ENCODE measurements at places on chromosomes 5 and 9.

DNA sequence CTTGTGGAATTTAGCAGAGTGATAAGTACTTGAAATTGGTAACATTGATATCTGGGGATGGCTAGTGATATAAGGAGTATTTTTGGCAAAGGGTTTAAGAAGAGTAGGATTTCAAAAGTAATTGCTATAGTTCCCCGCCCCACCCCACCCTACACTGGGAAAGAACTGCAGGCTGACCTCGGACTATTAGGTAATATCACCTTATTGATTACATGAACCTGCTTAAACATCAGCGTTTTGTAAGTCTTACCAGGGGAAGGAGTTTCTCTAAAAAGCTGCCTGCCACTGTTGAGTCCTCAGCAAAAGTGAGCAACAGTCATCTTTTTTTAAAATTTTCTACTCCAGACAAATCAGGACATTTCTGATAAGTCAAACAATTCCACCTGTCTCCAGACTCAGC lies 337.3 kb downstream of the DTWD2 start:
- no peak for DNase-seq

DNA sequence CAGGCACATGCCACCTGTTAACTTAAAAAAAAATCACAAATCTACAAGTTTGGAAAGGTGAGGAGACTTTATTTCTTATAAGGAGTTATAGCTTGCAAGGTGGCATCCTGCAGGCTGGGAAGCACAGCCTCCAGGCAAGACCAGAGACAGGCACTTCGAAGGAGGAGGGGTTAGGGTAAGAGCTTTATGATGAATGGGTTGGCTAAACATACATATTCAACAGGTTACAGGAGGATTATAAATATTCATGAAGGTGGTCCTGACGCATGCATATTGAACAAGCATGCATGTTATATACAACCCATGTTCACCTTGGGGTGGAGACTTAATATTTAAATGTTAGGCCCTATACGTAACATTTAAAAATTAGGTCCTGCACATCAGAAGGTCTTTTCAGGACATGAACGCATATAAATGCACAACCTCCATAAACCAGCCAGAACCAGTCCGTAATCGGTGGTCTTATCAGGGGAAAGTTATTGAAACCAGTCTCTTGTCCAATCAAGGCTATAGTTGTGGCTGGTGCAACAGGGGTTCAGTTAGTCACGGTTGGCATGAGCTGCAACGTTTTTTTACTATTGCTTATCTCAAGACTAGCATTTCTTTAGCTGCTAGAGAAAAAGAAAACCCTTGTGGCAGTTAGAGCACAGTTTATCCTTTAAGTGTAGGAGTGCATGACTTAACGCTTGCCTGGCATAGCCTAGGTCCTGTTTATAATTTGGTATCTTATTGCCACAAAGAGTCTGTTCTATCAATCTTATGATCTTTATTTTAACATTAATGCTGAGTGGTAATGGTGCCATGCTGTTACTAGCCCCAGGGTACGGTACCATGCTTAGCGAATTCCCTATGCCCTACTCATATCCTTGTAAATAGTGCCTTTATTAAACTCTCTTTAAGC lies 72.7 kb downstream of the C9orf57 start:
- DNase-seq: no peak

DNA sequence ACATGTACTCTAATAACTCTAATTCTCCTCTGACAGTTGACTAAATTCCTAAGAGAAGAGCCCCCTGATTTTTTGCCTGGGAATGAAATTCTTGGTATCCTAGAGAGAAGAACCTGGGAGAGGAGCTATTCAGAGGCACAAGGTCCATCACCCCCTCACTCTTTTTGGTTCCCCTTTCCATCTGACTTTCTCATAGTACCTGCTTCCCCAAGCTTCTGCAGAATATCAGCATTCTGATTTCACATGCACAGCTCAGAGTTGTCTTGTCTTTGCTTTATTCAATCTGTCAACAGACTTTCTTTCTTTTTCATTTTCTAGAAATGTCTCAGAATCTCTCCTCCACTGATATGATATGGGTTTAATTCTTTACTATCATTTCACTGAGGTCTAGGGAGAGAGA lies 141.5 kb upstream of the FBXL17 start:
- no peak for DNase-seq

DNA sequence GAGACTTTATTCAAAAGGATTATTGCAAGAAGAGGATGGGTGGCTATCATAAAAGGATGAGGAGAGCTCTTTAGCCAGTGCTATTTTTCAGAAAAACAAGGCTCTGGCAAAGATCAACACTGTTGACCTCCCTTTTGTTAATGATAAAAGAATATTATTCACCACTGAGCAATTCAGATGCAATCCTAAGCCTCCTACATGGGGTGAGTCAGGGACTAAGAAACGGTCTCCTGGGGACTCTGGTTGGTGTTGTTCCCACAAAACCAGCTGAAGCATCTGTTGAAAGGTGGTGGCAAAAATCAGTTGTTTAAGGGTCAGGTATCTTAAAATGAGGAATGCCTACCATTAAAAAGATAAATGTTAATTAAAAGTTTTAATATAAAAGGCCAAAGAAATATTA lies 7.7 kb upstream of the GCNT1 start:
- peak; percentile 66 for DNase-seq

- DNase-seq: no peak
Observed at GRCh38 chr5:142886211-142886610, 116.0 kb downstream of the ARHGAP26 start.

- DNase-seq: no peak
Observed at GRCh38 chr5:121748686-121749085, 103.0 kb upstream of the FTMT start.

- DNase-seq: no peak
Observed at GRCh38 chr9:84759300-84759750, 89.8 kb downstream of the NTRK2 start.

DNA sequence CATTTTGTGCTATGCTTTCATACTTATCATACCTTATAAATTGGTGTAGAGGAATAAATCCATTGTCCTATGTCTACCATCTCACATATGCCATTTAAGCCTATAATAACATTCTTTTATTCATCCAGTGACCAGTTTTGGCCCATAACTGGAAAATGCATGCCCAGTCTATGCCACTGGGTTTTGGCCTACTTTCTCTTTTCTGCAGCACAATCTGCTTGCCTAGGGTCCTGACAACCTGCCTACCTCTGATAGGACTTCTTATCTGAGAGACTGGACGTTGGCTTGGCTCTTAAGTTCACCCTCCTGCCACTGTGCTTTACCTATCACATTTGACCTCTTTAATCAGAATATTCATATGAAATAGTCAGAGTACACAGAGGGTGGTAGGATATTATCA lies 103.0 kb downstream of the PRR16 start:
- DNase-seq: no peak

GRCh38 chr5:135660826-135661575 lies 82.2 kb upstream of the CXCL14 start:
- DNase-seq: no peak

DNA sequence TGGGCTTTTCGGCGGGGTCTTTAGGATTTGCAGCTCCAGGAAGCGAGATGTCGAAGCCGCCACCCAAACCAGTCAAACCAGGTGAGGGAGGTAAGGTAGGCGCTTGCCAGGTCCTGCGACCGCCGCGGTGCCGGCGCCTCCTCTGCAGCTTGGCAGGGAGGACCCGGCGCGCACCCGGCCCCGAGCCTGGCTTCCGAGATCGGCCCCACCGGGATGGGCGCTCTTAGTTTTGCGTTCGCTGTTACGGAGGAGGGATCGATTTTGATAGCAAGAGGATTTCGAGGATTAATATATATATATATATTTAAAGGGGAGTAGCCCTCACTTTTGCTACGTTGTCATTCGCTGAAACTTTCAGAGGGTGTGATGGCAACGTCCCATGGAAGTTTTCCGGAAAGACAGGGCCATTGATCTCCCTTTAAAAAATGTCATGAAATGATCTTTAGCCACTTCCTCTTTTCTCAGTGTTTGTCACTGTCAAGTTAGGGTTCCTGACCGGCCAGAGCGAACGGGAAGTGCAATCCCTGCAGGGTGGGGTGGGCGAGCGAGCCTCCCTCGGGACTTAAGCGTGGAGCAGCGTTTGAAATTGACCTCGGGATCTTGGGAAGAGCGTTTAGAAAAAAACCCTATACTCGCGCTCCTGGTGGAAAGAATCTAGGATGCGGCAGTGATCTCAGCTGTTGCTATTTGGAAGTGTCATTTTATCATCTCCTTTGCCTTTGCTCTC lies 495 bp downstream of the OSTF1 start:
- peak; percentile 65 for DNase-seq

GRCh38 chr5:142248853-142249462 lies 75.9 kb downstream of the SPRY4 start:
- peak; percentile 38 for DNase-seq

GRCh38 chr5:142210864-142211412 lies 102.4 kb downstream of the NDFIP1 start:
- DNase-seq: no peak

- no peak for DNase-seq
Observed at GRCh38 chr9:95505717-95506427, 10.9 kb downstream of the PTCH1 start.

DNA sequence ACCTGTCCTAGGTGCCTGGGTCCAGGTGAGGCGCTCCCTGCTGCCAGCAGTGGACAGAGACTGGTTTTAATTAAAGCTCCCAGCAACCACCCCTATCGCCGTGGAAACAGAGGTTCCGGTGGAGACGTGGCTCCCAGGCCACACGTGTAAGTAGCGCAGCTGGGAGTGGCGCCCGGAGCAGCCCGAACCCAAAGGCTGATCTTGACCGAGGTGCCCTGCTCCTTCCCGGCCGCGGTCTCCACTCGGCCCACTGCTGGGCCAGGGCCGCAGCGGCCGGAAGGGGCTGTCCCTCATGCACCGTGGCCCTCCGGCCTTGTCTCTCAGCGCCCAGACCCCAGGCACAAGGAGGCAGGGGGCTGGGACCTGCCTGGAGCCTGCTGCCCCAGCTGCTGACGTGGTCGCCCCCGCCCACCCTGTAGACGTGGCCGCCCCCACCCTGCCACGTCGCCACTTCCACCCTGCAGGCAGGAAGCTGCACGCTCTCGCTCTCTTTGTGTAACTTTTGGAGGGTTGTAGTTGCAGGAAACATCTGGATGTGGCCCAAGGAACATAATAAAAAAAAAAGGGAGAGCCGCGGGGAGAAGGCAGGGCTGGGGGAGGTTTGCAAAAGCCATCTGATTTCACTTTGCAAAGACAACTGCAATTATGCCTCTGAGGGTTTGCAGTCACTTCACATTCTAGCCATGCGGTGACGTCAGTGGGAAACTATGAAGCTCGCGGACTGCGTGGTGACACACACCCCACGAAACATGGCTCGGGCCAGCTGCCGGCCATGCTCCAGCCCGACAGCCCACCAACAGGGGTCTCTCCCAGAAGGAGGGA lies 129.9 kb downstream of the RXRA start:
- DNase-seq: peak; percentile 99

- no peak for DNase-seq
Observed at GRCh38 chr5:18299166-18299565, 664.9 kb downstream of the TAF11L14 start.

- no peak for DNase-seq
Observed at GRCh38 chr9:108474356-108474755, 381.4 kb downstream of the ACTL7B start.

GRCh38 chr9:71209890-71210289 lies 88.5 kb upstream of the TRPM3 start:
- DNase-seq: no peak

- DNase-seq: peak; percentile 86
Observed at GRCh38 chr9:81759680-81760215, 70.4 kb upstream of the TLE1 start.

DNA sequence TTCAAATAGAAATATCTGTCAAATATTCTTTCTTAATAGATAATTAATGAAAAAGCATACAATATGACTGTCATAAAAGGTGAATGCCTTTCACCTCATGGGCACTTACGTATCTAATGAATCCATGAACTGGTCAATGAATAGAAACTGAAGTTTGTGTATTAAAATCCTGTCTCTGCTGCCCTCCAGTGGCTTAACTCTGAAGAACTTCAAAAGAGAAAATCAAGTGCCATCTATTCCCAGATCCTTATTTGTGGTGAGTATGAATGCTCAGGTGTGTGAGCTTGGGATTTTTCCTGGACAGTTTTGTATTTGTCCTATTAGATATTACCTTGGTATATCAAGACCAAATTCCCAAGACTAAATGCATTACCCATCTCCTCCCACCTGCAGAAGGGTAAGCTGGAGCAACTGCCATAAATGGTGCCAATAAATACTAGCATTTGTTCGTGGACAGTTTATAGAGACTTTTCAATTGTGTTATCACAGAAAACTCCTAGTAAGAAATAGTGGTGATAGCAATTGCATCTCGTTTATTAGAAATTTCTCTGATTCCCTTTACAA lies 44.0 kb upstream of the SVEP1 start:
- DNase-seq: peak; percentile 50

DNA sequence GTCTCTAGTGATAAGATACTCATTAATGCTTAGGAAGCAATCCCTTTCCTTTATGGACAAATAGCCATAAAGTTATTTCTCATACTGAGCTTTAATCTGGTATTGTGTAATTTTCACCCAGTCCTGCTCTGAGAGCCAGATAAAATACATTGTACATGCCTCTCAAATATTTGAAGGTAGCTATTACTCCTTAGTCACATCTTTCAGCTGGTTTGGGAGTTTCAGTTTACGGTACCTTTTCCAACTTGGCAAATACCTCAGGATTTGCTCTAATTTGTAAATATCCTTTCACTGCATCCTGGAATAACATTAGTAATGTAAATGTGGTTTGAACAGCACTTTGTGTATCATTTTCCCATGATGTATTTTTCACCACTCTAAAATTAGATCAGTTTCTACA lies 47.4 kb downstream of the ABHD17B start:
- DNase-seq: no peak

DNA sequence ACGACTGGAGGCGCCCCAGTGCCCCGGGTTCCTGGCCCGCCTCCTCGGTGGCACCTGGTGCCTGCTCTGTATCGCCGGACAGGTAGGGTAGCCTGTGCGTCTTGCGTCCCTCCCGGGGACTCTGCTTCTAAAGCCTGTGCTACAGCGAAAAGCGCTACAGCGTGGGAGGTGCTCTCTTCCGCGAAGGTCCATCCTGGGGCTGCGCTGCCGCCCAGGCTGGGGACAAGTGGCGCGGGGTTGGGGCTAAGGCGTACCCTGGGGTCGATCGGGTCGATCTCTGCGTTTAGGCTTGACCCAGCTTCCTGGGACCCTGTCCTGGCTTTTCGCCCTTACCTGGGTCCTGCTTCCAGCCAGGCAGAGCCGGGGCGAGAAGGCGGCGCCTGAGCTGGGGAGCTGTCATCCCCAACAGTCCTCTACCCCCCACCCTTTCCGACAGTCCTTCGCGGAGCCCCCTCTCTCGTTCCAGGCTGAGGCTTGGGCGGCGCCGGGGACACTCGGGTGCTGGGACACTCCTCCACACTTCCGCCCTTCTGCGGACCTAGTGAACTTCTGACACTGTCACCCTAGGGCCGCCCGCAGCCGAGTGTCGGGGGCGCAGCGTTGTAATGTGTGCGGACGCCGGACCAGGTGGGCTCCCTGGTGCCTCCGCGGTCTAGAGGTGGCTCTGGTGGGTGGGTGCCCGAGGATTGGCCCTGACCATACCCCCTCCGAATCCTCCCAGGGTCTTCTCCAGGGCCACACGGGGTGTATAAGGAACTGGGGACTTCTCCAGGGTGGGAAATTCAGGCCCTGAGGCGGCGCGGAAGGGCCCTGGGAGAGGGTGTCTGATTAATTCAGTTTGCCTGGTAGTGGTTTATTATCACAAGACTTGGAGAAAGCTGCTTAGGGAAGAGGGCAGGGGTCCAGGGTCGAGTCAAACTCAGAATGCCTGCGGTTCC lies 328.2 kb downstream of the SH3GL2 start:
- no peak for DNase-seq

Measured in HFFc6 (cell line).